IPS DF 6.9 (cell line): ENCODE measurements at places on chromosomes 16 and 17.
A peak's percentile ranks its signal among the peaks of the same experiment; 100 is the strongest.

DNA sequence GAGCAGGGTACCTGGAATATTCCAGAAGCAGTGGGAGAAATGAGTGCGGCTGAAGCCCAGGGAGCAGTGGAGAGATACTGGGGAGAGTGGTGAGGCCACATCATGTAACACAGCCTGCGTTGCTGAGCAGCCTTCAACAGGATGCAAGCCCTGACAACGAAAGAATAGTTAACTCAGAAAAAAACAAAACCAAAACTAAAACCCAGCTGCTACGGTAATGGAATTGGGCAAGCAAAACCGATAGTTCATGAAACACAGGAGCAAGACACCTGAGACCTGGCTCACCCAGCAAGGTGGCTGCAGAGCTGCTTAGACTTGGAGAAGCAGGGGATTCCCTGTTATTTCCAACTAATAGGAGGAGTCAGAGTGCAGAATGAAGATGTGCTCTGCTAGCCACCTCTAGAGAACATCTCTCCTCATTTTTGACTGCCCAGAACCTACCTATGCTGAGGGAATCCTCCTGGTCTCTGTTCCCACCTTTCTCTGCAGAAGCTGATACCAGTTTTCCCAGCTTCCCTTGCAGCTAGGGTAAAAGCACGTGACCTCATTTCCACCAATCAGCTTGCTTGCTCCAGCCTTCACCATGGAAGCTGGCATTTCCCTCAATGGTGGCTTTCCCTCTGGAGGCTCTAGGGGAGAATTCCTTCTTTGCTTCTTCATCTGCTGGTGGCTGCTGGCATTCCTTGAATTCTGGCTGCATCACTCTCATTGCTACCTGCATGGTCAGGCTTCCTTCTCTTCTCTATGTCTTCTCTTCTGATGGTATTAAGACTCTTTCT is 59.4 kb upstream of the XYLT1 start:
- no peak overlapping the region for H3K27ac ChIP-seq
- H3K4me1 ChIP-seq, result no peaks in the 10 kb centered on the region
- no peaks in the 10 kb centered on the region for H3K27me3 ChIP-seq

- H3K4me1 ChIP-seq, result peaks cover 1% of the 10 kb centered on the region
- H3K4me3 ChIP-seq, result no peak overlapping the region
- H3K36me3 ChIP-seq, result no peaks in the 10 kb centered on the region
- no peak for DNase-seq
- no peaks in the 10 kb centered on the region for H3K27me3 ChIP-seq
These were observed 1.2 kb upstream of the LITAFD start for GRCh38 chr16:8880839-8881510.

- no peak overlapping the region for H3K27ac ChIP-seq
- peaks cover 2% of the 10 kb centered on the region; the same call in 1 of the 2 replicates for H3K36me3 ChIP-seq
- no peak for DNase-seq
- H3K27me3 ChIP-seq, result no peaks in the 10 kb centered on the region
- H3K4me3 ChIP-seq, result no peak overlapping the region
These were observed 25.9 kb downstream of the AMFR start for GRCh38 chr16:56399486-56399885.

DNA sequence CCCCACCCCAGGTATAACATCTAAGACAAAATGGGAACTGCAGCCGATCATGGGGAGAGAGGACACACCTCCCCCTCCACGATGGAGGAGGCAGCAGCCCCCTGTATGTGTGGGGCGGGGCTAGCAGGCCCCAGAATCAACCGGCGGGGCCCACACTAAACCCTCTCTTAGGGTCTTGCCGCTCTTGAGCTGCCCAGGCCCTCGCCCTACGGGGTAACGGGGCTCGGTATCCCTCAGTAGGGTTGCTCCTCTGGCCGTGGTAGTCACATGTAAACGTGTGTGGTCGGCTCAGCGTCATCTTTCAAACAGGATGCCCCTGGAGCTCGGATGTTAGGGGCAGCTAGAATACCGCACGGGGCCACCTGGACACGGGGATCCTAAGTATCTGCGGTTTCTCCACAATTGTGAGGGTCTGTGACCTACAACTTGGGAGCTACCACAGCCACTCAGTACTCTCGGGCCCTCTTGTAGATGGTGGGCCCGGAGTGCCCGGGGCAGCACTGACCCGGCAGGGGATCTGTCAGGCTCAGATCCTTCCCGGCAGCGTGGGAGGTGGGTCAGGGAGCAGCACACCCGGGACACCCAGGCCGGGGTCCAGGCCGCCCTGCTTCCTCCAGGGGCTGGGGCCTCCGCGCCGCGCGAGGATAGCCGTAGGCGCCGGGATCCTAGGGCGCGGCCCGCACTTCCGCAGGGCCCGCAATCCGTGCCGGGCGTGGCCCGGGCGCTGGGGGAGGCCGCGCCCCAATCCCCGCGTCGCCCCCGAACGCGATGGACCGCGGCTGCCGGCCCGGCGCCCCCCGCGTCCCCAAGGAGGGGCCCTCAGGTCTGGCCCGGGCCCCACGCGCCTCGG is 781 bp downstream of the ARHGDIA start:
- peaks cover 7% of the 10 kb centered on the region; the same call in 1 of the 2 replicates for H3K36me3 ChIP-seq
- peak overlapping the region; percentile 88 for H3K4me3 ChIP-seq
- H3K27me3 ChIP-seq, result no peaks in the 10 kb centered on the region
- DNase-seq, result no peak

DNA sequence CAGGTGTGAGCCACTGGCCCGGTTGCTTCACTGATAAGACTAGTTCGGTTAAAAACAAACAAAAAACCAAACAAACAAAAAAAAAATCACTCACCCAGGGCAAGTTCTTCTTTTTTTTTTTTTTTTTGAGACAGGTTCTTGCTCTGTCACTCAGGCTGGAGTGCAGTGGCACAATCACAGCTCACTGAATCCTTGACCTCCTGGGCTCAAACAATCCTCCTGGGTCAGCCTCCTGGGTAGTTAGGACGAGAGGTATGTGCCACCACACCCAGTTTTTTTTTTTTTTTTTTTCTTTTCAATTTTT is 119.5 kb upstream of the CORO6 start:
- no peaks in the 10 kb centered on the region for H3K4me1 ChIP-seq
- no peak overlapping the region for H3K27ac ChIP-seq
- no peak for DNase-seq
- no peaks in the 10 kb centered on the region for H3K27me3 ChIP-seq
- H3K36me3 ChIP-seq, result no peaks in the 10 kb centered on the region

DNA sequence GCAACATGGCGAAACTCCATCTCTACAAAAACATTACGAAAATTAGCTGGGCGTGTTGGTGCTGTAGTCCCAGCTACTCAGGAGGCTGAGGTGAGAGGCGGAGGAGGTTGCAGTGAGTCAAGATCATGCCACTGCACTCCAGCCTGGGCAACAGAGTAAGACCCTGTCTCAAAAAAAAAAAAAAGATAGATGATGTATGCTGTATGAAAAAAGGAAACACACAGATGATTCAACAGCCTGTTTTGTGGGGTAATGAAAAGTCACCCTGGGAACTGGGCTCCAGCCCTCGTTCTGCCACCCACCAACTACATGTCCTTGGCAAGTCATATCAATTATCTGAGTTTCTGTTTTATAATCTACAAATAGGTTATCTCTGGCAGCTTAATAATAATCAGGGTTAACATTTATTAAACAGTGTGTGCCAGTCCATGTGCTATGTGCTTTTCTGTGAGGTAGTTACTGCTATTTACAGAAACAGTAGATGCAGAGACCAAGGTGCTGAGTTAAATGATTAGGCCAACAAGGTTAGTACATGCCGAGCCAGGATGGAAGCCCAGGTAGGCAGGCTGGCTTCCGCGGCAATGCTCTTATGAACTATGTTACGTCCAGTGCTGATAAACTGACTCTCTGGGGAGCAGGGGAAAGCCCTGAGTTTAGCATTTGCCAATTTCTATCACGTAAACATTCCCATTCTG is 1.1 kb downstream of the G6PC1 start:
- H3K27me3 ChIP-seq, result no peaks in the 10 kb centered on the region
- H3K4me1 ChIP-seq, result no peaks in the 10 kb centered on the region
- no peak overlapping the region for H3K27ac ChIP-seq
- DNase-seq, result no peak
- no peaks in the 10 kb centered on the region for H3K36me3 ChIP-seq
- H3K4me3 ChIP-seq, result no peak overlapping the region

GRCh38 chr17:72566671-72567484 is 446.1 kb downstream of the SOX9 start:
- no peak overlapping the region for H3K4me3 ChIP-seq
- no peaks in the 10 kb centered on the region for H3K27me3 ChIP-seq
- no peaks in the 10 kb centered on the region; the same call in 1 of the 2 replicates for H3K4me1 ChIP-seq
- H3K27ac ChIP-seq, result no peak overlapping the region
- DNase-seq, result no peak
- no peaks in the 10 kb centered on the region for H3K36me3 ChIP-seq

GRCh38 chr17:77466596-77467223 is 325.9 kb downstream of the SEC14L1 start:
- no peaks in the 10 kb centered on the region for H3K36me3 ChIP-seq
- peaks cover 9% of the 10 kb centered on the region for H3K4me1 ChIP-seq
- no peaks in the 10 kb centered on the region for H3K27me3 ChIP-seq
- no peak overlapping the region; the same call in 1 of the 2 replicates for H3K4me3 ChIP-seq

DNA sequence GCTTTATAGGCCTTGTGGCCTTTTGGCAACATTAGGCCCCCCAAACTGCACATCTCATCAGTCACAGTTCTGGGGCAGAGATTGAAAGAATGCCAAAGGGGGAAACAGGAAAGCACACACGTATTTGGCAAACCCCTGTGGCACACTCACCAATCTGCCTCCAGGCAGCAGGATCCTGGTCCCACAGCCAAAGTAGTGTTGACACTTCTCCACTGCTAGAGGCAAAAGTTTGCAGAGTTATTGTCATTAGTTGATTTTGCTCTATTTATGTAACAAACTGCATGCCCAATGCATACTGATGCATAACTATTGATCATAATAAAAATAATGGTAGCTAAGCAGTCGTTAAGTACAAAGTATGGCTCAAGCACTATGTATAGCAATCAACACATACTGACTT is 45.1 kb downstream of the CCT6B start:
- no peak overlapping the region for H3K4me3 ChIP-seq
- DNase-seq, result no peak
- H3K36me3 ChIP-seq, result no peaks in the 10 kb centered on the region
- no peak overlapping the region for H3K27ac ChIP-seq
- no peaks in the 10 kb centered on the region for H3K4me1 ChIP-seq

DNA sequence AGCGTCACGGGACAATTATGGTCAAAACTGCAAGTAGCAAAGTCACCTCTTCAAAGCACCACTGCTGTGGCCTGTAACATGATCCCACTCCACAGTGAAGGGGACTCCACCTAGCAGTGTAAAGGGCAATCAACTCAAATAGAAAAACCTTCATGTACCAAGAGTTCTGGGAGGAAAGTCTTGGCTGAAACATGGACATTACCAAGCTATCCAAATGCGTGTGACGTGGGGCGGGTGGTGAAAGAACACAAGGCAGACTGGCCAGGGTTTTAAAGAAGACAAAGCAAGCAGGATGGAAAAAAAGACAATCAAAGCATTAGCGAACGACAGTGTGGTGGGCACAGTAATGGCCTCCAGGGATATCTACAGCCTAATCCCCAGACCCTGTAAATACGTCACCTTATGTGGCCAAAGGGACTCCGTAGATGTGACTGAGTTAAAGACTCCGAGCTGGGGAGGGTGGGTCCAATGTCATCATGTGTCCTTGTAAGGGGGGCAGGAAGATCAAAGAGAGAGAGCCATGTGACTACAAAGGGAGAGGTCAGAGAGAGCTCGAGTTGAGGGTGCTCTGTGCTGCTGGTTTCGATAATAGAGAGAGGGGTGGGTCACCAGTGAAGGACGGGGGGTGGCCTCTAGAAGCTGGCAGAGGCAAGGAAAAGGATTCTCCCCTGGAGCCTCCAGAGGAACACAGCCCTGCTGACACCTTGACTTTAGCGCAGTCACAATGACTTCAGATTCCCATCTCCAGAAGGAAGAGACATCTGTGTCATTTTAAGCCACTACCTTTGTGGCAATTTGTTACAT is 6.0 kb downstream of the HSDL1 start:
- H3K4me3 ChIP-seq, result no peak overlapping the region
- no peak overlapping the region for H3K27ac ChIP-seq
- no peak for DNase-seq
- H3K27me3 ChIP-seq, result no peaks in the 10 kb centered on the region
- H3K36me3 ChIP-seq, result no peaks in the 10 kb centered on the region; the same call in 1 of the 2 replicates
- peaks cover 6% of the 10 kb centered on the region for H3K4me1 ChIP-seq

DNA sequence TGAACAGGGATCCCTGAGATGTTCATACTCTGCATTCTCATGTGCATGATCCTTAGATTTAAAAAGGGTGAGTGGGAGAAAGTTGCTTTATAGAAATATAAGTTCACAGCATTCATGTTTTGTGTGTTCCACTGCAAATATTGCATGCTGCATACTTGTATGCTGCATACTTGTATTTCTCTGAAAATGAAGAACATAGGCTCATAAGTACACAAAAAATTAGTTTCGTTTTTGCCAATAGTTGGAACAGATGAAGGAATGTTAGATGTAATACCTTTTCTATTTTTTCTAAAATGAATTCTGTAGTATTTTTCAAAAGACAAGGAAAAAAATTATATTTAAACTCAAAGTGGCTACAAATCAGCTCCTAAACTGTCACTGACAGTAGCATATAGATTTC is 79.0 kb downstream of the NFAT5 start:
- no peak overlapping the region for H3K27ac ChIP-seq
- no peak for DNase-seq
- peaks cover 4% of the 10 kb centered on the region; the same call in 1 of the 2 replicates for H3K36me3 ChIP-seq

- DNase-seq, result no peak
- no peaks in the 10 kb centered on the region for H3K27me3 ChIP-seq
- H3K4me1 ChIP-seq, result no peaks in the 10 kb centered on the region
- no peak overlapping the region for H3K27ac ChIP-seq
- no peaks in the 10 kb centered on the region for H3K36me3 ChIP-seq
These were observed 120.0 kb upstream of the TBX2 start for GRCh38 chr17:61279476-61280145.

DNA sequence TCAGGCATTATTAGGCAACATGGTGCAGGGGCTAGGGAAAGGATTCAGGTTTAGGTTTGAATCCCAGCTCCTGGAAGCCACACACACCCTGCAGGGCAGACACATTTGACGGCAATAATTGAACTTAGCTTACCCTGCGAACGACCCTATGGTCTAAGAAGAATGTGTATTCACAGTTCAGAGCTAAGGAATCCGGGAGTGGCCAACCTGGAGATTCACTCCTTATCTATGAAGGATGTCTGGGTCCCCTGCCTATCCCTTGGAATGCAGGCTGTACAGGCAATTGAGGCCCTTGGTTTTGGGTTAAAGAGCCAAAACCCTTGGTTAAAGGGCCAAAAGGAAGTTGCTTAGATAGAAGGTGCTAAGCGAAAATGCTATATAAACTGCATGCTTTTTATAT is 2.9 kb upstream of the SYT17 start:
- no peaks in the 10 kb centered on the region for H3K36me3 ChIP-seq
- no peak overlapping the region for H3K4me3 ChIP-seq
- H3K27ac ChIP-seq, result no peak overlapping the region
- peaks cover 6% of the 10 kb centered on the region; the same call in 1 of the 2 replicates for H3K27me3 ChIP-seq
- H3K4me1 ChIP-seq, result peaks cover 2% of the 10 kb centered on the region

- peaks cover 1% of the 10 kb centered on the region; the same call in 1 of the 2 replicates for H3K4me1 ChIP-seq
- no peak overlapping the region for H3K4me3 ChIP-seq
- no peaks in the 10 kb centered on the region for H3K27me3 ChIP-seq
- no peak overlapping the region for H3K27ac ChIP-seq
These were observed 216.2 kb upstream of the ASIC2 start for GRCh38 chr17:33509331-33509730.

GRCh38 chr17:75825149-75825552 is 19.1 kb downstream of the UNC13D start:
- H3K27me3 ChIP-seq, result no peaks in the 10 kb centered on the region
- peaks cover 4% of the 10 kb centered on the region; the same call in 1 of the 2 replicates for H3K4me1 ChIP-seq
- DNase-seq, result no peak
- peaks cover 28% of the 10 kb centered on the region for H3K36me3 ChIP-seq
- no peak overlapping the region for H3K4me3 ChIP-seq
